ENCODE measurements at places on chromosomes 6 and 20. TPM values are rescaled to one million over a fixed set of nuclear protein-coding genes. Genes with fewer than 3 reads are reported as not detected.

DNA sequence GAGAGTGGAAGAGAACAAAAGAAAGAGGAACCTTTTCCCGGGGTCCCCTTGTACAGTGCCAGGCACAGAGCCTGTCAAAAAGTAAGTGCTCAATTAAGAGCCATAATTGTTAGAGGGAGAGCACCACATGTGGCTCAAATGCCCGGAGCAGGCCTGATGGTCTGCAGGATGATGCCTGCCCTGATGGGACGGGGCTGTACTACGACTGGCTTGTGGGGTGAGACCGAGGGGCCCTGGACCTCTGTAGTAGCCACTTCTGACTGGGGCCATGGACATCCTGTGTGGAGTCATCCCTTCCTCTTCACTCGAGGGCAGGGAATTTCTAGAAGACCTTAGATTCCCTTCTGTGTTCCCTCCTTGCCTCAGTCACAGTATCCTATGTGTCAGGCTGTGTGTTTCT, 47.9 kb downstream of the KCNK5 start:
- no peak for DNase-seq

DNA sequence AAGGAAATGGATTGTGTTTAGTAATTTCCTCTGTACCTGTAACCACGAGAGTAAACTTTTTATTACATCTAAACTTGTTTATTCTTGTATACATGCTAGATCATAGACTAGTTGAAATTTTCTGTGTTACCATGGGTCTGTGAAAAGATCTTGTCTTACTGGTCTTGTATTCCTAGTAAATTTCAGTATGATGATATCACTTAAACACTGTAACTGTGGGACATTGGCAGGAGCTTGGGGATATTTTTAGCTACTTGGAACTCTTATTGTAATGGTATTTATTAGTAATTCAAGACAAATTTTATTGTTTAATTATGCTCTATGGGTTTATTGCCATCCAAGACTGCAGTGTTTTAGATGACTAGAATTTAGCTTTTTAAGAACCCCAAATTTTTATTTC, 25.9 kb upstream of the TULP4 start:
- DNase-seq, result peak; percentile 74

DNA sequence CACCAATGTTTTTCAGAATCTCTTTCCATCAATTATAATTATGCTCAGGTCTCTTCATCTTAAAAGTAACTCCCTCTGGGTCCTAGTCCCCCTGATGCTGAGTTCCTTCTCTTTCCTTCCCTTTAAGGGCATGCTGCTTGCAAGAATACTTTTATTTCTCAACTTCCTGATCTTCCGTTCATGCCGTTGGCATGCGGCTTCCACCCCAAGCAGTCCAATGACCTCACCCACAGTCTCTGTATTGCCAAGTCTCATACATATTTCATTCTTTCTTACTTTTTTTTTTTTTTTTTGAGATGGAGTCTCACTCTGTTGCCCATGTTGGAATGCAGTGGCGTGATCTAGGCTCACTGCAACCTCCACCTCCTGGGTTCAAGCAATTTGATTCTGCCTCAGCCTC, 83.5 kb downstream of the NDUFAF5 start:
- DNase-seq, result no peak

Gene MOCS3
- 1.8 TPM for polyA plus RNA-seq

Gene FAM83B
- polyA plus RNA-seq, result 0.13 TPM

Gene ATP6V1G2
- 0.56 TPM for polyA plus RNA-seq

GRCh38 chr6:146870760-146871159, 272.0 kb downstream of the ADGB start:
- DNase-seq, result no peak

Gene KIF25
- 0.61 TPM for polyA plus RNA-seq

DNA sequence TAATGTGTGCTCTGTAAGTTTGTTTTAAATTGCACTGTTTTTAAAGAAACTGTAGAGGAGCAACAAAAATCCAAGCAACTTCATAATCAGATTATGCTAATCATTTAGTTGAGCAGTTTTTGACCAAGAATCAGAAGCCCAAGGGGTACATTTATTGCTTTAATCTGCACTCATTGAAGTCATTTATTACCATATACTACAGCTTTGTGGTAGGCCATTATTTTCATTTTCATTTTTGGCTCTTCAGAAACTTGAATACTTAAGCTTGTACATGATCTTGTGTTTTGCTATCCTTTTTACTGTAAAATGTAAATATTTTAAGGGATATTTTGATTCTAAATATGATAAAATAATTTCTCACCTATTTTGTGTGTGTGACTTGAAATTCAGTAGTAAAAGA, 78.5 kb downstream of the PHF3 start:
- no peak for DNase-seq

GRCh38 chr6:153591159-153591558, 447.9 kb upstream of the OPRM1 start:
- DNase-seq, result no peak

Gene CCN5
- polyA plus RNA-seq, result 92.1 TPM

Measured in lung (tissue), 17 donors.